ENCODE measurements at places on chromosomes 12 and 14. TPM values are rescaled to one million over a fixed set of nuclear protein-coding genes. Genes with fewer than 3 reads are reported as not detected.

Gene IAPP
- not detected for total RNA-seq

Gene KRT82
- not detected for total RNA-seq

Gene SLCO1B3
- total RNA-seq = not detected

Gene SLC6A15
- not detected for total RNA-seq

Gene GNB3
- 10.4 TPM for total RNA-seq

GRCh38 chr14:77580964-77581505, 35.4 kb downstream of the SPTLC2 start:
- peak overlapping the region; percentile 5 for H3K4me3 ChIP-seq
- no peak for DNase-seq
- peaks cover 6% of the 10 kb centered on the region for H3K36me3 ChIP-seq
- H3K27ac ChIP-seq = peak overlapping the region; percentile 35
- H3K4me1 ChIP-seq = peaks cover 24% of the 10 kb centered on the region

- DNase-seq = no peak
- H3K4me1 ChIP-seq = no peaks in the 10 kb centered on the region
- no peak overlapping the region for H3K4me3 ChIP-seq
- no peak overlapping the region for H3K27ac ChIP-seq
Measured at GRCh38 chr12:132475304-132476037, 14.5 kb upstream of the FBRSL1 start.

GRCh38 chr12:5099591-5099990, 55.9 kb downstream of the KCNA5 start:
- no peak overlapping the region for H3K4me3 ChIP-seq
- no peaks in the 10 kb centered on the region for H3K36me3 ChIP-seq
- no peak overlapping the region for H3K27ac ChIP-seq
- no peaks in the 10 kb centered on the region for H3K27me3 ChIP-seq

DNA sequence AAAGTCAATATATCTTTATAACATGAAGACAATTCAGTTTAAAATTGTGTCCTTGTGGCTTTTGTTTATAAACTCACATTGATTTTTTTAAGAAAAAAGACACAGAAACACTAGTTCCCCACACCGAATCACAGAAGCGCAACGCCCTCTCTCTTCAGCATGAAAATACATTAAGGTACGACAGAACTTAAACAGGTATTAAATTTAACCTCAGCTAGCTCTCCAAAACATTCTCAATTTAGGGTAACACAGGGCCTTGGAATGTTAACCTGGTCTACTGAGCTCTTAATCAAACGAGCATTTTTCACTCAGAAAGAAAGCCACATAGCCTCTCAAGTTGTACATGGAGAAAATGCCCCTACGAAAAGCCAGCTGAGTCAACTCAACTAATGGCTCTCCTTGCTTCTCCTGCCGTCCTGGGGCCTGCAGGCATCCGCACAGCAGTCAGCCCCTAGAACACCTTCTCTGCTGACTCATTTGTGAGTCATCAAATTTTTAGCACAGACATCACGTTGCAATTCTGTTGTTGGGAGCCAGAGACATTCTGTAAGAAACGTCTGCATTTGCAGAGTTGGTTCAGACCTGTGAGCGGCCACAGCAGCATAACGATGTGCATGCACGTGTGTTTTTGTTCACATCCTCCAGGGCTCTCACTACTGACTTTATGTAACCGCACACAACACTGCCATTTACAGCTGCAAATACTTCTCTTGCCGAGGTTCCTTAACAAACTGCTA, 141.6 kb downstream of the ITPR2 start:
- H3K4me1 ChIP-seq = no peaks in the 10 kb centered on the region
- no peak overlapping the region for H3K4me3 ChIP-seq
- H3K36me3 ChIP-seq = no peaks in the 10 kb centered on the region
- DNase-seq = no peak

- H3K4me1 ChIP-seq = no peaks in the 10 kb centered on the region
- H3K27me3 ChIP-seq = no peaks in the 10 kb centered on the region
- no peak overlapping the region for H3K27ac ChIP-seq
Measured at GRCh38 chr12:131385313-131386166, 325.4 kb upstream of the SFSWAP start.

DNA sequence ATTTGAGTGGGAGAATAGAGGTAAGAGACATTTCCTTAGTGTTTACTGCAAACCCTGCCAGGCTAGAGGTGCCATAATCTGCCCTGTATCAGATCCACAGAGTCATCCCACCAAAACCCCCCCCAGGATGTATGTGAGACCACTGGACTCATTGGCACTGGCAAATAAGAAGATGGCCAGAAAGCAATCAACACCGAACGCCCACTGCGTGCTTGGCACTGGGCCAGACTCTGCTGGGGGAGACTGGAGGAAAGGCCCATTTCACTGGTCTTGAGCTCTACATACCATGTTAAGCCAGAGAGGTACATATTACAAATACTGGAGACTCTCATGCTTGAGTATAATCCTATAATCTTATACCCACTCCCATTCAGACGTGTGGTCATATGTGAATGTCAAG, 44.0 kb downstream of the SMUG1 start:
- H3K4me3 ChIP-seq = no peak overlapping the region
- H3K27me3 ChIP-seq = no peaks in the 10 kb centered on the region
- no peak for DNase-seq
- H3K4me1 ChIP-seq = peaks cover 19% of the 10 kb centered on the region
- H3K27ac ChIP-seq = no peak overlapping the region

DNA sequence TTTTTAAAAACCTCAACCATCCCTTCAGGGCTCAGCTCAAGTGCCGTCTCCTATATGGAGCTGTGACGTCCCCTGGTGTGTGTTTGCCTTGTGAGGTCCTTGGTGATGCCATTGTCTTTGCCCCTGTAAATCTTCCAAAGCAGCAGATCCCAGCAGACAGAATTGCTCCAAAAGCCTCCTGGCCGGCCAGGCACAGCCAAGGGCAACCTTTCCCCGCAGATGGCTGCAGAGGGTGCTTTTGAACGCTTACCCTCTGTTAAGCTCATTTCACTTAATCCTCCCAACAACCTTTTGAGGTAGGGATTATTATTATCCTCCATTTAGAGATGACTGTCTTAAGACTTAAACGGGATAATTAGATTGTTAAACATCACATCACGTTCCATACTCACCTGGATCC, 51.4 kb downstream of the RFX4 start:
- no peaks in the 10 kb centered on the region for H3K27me3 ChIP-seq
- H3K4me3 ChIP-seq = no peak overlapping the region
- H3K4me1 ChIP-seq = no peaks in the 10 kb centered on the region
- no peak overlapping the region for H3K27ac ChIP-seq
- H3K36me3 ChIP-seq = no peaks in the 10 kb centered on the region

- no peak overlapping the region for H3K27ac ChIP-seq
- no peaks in the 10 kb centered on the region for H3K4me1 ChIP-seq
- peaks cover 23% of the 10 kb centered on the region for H3K36me3 ChIP-seq
- no peaks in the 10 kb centered on the region for H3K27me3 ChIP-seq
- H3K4me3 ChIP-seq = no peak overlapping the region
- DNase-seq = no peak
Measured at GRCh38 chr12:130787445-130788410, 51.3 kb downstream of the STX2 start.

- H3K27ac ChIP-seq = no peak overlapping the region
- no peaks in the 10 kb centered on the region for H3K27me3 ChIP-seq
- no peak for DNase-seq
- no peaks in the 10 kb centered on the region for H3K36me3 ChIP-seq
- no peaks in the 10 kb centered on the region for H3K4me1 ChIP-seq
Measured at GRCh38 chr14:63091394-63091996, 46.2 kb upstream of the KCNH5 start.
